Activated naive CD4-positive, alpha-beta T cell (primary cell): ENCODE measurements at places on chromosomes 11 and 22.

DNA sequence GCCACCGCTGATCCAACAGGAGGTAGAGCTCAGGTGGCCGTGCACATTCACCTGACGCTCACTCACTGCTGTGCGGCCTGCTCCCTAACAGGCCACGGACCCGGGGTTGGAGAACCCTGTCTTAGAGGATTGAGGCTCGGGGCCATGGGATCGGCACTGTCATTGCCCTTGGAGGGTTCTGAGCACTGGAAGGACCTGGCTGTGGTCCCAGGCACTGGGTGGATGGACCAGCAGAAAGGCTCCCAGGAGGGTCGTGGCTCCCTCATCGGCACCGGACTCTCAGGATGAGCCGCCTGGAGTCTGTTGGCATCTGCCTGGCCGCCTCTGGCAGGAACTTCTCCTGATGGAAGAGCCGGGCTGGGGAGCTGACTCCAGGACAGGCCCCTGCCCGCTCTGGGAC is 6.5 kb downstream of the KCNQ1 start:
- DNase-seq: no peak

DNA sequence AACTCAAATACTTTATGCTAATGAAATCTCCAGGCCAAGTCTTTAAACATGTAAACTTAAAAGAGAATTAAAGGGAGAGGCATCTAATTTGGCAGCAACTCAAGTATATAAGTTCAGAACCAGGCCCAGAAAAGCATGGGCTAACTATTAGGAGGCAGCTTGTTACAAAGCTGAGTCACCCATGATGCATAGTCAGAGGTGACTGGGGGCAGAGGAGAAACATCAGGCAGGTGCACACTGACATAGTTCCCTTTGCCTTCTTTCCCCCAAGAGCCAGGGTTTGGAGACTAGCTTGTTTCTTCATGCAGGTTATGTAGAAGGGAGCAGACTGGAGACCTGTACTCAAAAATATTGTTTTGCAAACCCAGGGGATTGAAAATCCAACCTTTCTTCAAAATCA is 619.0 kb downstream of the SOX6 start:
- DNase-seq: no peak

DNA sequence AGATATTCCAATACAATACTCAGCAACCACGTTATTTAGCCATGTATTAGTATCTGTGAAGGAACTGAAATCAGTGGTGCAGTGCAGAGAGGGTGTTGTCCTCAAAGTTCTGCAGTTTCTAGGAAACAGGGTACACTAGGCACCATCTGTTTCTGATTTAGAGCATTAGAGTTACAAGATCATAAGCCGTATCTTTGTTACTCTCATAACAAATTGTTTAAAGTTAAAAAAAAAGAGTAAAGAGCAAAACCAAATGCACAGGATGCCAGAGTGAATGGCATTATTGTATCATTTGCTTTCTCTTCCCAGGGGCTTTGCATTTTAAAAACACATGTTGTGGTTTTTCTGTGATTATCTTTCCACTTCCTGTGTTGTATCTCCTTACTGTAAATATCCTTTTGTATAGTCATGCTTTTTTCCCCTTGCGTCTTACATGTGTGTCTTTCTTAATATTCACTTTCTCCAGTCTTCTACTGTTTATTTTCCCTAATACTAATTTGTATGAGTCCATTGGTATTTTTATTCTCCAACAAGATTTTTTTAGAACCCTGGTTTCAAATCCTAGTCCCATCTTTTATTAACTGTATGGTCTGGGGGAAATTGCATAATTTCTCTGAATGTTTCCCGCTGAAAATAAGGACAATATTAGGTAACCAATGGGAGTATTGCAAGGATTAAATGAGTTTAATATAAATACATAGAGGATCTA is 15.2 kb upstream of the NUP160 start:
- DNase-seq: no peak

DNA sequence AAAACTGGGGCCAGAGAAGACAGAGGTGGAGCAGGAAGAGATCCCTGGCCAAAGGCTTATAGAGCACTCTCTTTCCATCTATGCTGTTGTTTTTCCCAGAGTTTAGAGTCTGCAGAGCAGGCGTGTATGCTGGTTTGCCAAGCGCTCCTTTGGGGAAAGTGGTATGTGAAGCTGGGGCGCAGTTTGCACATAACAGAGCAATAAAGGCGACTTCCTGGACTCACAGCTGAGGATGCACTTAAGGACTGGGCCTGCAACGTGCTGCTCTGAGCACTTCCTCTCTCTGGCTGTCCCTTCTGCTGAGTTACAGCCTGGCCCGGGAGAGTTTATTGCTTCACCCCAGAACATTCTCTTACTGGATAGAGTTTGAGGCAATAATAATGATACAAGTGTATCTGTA is 41.7 kb downstream of the THAP12 start:
- no peak for DNase-seq

DNA sequence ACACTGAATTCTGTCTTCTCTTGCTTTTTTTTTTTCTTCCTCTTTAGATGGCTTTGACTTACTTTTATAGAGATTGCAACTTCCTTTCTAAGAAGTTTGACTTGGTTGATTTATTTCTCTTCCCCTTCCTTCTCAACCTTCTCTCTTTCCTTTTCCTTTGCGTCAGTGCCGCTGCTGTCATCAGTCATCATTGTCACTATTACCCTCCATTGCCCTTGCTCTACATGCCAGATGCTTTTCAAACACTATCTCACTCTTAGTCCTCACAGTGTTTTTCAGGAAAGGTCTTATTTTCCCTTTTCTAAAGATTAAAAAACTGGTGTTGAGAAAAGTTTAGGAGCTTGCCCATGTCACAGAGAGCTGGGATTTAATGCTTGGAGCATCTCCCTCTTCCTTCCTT is 74.7 kb upstream of the C11orf87 start:
- DNase-seq: no peak

DNA sequence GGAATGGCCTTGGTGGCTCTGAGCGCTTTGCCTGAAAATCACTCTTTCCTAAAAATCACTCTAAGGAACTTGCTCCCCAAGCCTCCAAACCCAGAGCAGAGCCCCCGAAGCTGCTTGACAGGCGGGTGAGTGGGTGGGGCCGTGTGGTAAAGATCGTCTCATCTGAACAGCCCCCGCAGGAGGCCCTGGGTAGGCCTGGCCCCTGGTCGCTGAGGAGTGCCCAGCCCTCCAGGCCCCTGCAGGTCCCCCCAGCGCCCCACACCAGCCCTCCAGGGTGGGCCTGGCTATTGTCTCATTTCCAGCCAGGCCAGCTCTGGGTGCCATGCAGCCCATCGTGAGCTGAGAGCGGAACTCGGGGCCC is 17.2 kb upstream of the PIM3 start:
- DNase-seq: no peak

DNA sequence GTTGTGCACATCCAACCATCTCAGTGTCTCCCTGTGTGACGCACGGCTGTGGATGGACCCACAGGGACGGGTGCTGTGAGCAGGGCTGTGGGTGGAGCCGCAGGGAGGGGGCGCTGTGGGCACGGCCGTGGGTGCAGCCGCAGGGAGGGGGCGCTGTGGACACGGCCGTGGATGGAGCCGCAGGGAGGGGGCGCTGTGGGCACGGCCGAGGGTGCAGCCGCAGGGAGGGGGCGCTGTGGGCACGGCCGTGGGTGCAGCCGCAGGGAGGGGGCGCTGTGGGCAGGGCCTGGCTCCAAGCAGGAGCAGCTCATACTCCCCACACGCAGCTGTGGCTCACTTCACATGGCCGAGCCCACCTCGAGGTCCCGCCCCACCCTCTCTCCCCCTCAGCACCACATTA is 6.0 kb upstream of the MAPK11 start:
- DNase-seq: no peak

GRCh38 chr11:125603207-125603606 is 10.6 kb downstream of the STT3A start:
- no peak for DNase-seq

GRCh38 chr11:118870396-118871343 is 13.0 kb upstream of the CXCR5 start:
- no peak for DNase-seq

DNA sequence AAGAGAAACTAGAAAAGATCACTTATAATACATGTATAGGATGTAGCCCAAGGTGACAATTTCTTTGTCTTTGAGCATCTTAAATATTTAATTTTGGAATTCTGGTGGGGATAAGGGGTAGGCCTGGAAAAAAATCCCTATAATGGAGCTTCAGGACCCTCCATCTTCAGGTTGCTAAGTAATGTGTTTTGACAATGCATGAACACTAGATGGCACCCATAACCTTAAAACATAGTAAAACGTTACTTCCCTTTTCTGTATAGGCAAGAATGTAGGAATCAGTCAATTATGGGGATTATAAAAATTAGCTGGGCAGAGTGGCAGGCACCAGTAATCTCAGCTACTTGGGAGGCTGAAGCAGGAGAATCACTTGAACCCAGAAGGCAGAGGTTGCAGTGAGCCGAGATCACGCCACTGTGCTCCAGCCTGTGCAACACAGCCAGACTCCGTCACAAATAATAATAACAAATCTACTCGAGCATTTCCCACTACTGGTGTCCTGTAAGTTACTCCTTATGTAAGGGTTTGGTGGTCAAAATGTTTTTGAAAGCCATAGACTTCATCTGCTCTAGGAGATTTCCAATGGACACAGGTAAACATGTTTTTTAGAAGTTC is 541.9 kb upstream of the CCDC90B start:
- DNase-seq: no peak

DNA sequence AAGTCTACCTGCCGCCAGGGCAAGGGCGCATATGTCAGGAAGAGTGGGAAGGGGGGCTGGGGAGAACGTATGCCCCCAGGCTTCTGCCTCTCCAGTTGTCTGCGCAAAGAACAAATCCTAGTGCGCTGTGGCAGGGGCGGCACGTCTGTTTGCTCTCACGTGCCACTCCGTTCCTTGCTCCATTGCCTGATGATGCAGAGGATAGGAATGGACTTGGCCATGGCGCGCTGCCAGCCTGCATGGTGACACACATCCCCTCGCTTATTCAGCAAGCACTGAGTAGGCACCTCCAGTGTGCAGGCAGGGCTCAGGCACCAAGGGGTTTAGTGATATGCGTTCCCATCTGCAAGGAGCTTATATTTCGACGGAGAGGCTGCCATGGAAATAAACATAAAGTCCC is 45.4 kb upstream of the SLC22A12 start:
- no peak for DNase-seq

DNA sequence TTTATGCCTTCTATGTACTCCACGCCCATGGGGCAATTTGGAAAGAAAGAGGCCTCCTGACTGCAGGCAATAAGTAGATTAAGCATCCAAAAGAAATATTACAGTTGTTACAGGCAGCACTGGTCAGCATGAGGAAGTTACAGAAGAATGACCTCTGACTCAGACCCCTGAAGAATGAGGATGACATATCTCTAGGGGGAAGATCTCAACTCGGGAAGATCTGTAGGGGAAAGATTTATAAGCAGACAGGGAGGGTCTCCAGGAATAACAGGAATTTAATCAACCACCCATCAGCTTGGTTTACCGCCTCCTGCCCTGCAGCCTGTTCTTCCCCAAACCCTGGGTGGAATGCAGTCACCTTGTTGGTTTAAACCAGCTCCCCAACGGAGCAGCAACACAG is 58.0 kb downstream of the RCN1 start:
- no peak for DNase-seq

- no peak for DNase-seq
Observed at GRCh38 chr22:48901324-48901723, 926.3 kb downstream of the BRD1 start.

- no peak for DNase-seq
Observed at GRCh38 chr11:115226556-115226955, 277.7 kb downstream of the CADM1 start.

DNA sequence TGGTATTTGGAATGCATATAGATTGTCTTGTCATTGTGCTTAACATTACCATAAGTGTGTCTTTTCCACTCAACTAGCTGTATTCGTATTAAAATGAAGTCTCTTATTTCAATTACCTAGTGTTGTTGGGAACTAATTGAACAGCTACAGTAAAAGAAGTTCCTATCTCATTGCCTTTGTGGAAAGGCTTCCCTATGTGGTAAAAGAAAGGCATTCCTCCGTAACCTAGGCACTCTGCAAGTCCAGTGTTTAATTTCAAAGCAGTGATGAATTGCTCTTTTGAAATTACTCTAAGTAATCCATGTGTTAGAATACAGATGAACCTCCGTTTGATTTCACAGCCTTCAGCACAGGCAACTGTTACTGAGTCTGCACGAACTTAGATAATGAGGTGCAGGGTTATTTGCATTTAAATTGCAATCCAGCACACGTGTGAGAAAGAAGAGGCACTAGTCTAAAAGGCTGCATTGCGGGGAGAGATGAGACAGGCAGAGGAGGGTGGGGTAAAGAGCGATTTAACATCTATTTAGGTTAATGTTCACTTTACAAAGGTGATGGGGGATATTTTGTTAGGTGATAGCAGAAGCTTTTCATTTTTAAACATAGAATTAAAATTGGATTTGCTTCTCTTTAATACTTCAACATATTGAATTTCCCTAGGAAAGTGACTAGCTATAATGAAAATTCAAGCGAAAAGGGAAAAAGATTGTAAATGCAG is 25.0 kb upstream of the CRTAM start:
- DNase-seq: no peak

DNA sequence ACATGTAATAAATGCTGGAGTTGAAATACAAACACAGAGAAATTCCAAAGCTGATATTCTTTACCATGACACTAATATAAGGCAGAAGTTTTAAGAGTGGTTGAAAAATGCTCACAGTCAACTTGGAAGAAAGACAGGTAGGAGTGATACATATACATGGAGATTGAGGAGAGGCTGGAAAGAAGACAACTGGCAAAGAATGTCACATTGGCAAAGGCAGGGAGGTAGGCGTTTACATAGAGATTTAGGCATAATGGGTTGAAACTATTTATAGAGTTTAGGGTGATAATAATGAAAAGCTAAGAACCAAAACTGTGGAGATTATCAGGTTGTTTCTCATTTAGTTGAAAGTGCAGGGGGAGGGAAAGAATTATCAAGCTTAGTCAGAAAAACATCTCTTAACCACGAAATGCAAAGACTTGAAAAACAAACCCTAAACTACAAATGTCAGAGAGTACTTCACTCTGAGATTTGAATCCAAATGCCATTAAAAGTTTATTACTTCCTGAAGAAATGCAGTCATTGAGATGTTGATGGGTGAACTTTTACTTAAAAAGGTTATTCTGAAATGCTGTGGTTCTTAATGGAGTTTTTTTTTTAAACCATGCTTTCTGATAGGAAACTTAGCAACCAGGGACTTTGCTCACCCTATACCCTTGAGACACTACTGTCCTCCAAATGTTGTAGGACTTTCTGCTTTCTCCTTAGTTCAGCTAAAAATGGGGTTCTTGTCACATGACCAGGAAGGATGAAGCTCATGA is 138.4 kb upstream of the CCDC90B start:
- DNase-seq: no peak

DNA sequence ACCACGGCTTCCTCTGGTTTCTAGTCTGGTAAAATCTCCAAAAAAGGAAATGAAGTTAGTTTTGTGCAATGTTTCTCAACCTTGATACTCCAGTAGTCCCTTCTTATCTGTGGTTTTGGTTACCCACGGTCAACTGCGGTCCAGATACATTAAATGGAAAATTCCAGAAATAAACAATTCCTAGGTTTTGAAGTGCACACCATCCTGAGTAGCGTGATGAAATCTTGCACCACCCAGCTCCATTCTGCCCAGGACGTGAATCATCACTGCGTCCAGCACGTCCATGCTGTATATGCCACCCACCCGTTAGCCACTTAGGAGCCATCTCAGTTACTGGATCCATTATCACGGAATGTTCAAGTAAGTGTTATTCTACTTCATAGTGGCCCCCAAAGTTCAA is 117.0 kb downstream of the FBXO7 start:
- no peak for DNase-seq

- no peak for DNase-seq
Observed at GRCh38 chr11:123193742-123194141, 1.3 kb downstream of the CLMP start.
